ENCODE measurements at places on chromosomes 4 and X.

- no peak for DNase-seq
Observed at GRCh38 chr4:63619771-63620170, 789.5 kb downstream of the TECRL start.

- no peak for DNase-seq
Observed at GRCh38 chr4:154517591-154517990, 26.0 kb upstream of the DCHS2 start.

DNA sequence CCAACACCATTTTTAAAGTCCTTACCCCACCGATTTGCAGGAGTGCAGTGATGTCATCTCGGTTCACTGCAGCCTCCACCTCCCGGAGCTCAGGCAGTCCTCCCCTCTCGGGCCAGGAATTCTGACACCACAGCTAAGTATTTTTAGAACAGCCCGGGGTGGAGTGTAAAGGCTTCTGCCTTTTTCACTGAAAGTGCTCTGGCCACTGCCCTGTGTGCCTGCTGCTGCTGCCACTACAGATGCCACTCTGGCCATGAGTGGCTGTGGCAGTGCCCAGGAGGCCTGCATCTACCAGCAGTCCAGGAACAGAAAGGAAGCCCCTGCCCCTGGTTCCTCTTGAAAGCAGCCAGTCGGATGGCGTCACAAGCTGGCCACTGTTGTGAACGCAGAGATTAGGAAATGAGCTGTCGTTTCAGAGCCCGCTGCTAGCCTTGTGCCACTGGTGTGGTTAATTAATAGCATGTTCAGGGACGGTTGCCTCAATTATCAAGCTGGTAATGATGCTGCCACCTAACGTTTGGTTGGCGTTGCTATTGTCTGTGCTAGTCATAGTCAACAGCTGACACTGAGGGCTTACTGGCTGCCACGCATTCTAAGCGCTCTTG, 23.6 kb upstream of the TBC1D14 start:
- DNase-seq = no peak

DNA sequence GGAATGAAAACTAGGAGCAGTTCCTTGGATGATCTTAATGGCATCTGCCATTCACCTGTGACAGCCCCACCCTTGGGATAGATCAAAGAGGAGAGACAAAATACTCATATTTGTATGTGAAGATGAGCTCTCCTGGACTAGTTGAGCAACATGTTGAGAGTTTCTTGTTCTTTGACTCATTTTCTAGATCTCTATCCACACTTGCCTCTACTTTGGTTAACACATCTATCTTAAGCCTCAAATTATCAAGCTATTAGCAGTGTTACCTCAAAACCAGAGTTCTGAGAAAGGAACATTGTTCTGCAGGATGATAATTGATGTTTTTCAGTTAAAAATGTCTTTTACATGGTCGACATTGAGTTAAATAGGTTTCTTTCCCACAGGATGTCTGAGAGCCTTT, 94.2 kb upstream of the TEX13D start:
- DNase-seq = no peak

DNA sequence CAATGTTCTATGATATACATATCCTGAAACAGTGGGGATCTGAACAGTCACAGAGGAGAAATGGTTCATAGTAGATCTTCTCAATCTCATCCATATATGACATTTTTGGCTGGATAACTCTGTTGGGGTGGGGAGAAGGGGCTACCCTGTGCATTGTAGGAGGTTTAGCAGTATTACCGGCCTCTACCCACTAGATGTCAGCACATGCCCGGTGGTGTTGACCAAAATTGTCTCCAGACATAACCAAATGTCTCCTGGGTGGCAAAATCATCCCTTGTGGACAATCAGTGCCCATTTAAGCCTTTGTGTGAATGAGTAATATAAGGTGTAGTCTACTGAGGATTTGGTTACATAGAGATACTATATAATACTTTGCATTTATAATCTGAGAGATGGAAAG, 89.9 kb downstream of the PLS3 start:
- DNase-seq = peak; percentile 1

DNA sequence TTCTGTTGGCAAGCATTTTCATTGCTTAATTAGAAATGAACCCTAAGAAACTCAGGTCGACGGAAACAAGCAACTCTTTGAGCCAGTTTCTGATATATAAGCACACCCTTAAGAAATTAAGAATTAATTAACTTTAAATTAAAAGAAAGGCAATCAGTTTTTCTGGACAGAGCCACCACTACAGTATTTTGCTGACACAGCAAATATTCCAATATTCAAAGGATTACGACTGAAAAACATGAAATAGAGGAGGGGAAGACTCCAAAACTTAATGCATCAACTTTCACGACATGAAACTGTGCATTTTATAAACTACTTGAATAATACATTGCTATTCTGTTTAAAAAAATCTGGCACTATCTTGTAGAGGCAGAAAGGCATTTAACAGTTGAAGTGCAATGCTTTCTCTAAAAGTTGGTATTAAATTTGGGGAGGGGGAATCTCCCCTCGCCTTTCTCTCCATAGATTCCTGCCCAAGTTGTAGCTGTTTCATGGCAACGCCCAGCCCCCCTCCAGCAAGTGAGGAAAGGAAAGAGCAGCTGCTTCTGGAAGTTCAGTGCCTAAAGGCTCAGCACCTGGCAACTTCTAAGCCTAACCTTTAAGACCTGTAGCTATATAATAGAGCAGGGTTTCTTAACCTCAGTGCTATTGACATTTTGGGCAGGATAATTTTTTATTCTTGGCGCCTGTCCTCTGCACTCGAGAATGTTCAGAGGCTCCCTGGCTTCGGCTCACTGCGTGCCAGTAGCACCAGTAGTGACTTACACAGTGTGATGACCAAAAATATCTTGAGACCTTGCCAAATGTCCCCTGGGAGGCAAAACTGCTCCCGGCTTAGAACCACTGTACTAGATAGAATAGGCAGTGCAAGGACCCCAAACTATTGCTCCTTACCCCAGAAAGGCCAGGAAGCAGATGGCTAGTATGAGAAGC, 6.7 kb upstream of the ZCCHC18 start:
- no peak for DNase-seq

DNA sequence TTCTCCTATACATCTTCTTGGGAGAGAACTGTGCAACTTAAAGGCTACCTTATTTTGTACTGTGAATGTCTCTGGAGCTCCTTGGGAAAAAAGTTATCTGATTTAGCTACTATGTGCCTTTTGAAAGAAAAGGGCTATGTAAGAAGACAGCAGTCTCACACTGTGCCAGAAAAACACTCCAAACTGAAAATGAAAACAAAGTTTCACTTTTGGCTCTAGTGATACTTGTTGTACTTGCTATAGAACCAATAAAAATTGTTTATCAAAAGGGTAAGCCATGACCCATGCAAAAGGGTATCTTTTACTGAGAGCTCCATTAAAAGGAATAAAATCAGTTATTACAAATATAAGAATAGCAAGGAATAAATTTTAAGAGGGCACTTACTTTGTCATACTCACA, 2270.0 kb downstream of the ARAP2 start:
- DNase-seq = no peak

GRCh38 chr4:169098532-169098931, 88.5 kb upstream of the CBR4 start:
- DNase-seq = no peak

DNA sequence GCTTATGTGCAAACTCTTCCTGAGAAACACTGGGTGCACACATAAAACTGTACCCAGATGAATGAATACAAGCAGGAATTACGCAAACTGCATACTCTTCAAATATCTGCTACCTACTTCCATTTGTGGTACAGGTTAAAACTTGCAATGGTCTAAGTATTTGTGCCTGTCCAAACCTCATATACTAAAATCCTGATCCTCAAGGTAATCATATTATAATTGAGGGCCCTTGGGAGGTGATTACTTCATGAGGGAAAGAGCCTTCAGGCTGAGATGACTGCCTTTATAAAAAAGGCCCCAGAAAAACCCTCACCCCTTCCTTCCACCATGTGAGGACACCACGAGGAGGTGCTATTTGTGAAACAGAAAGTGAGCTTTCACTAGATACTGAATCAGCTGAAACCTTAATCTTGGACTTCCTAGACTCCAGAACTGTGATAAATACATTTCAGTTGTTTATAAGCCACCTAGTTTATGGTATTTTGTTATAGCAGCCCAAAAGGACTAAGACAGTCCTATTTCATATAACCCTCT, 1977.2 kb downstream of the PCDH7 start:
- DNase-seq = no peak

- no peak for DNase-seq
Observed at GRCh38 chr4:15526924-15527592, 57.4 kb downstream of the CC2D2A start.

DNA sequence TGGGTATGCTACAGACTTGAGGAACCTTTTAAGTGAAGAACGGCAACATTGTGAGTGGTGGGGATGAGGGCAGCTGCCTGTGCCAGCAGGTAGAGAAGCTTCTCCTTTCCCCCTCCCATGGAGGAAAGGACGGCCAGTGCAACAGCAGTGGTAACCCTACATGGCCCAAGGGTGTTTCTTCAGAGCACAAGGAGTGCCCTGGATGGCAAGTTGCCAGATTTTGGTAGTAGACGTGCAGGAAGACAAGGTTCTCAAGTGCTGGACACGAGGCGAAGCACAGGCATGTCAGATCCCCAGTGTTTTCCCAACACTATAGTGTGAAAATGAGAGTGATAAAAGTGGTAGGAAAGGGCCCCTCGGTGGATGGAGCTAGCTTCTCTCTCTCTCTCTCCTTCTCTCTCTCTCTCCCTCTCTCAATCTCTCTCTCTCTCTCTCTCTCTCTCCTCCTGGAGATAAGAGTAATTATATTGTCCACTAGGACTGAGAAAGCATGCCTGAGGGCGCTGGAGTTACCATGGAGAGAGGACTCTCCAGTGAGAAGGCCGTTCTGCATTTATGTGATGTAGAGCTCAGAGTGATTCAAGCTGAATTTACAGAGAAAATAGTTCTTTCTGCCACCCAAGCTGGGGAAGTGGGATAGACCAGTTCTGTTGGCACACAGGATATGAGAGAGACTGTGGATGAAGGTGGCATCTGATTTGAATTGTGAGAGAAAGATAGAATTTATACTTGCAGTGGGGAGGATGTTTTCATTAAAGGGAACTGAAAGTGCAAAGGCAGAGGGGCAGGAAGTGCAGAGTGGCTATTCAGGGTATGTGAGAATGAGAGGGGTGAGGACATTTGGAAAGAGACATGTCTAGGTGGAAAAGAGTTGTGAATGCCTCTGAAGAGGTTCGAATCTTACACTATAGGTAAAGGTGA, 25.7 kb upstream of the TRPC3 start:
- no peak for DNase-seq

- no peak for DNase-seq
Observed at GRCh38 chr4:177517862-177518261, 75.6 kb upstream of the AGA start.

- DNase-seq = no peak
Observed at GRCh38 chrX:38277802-38278201, 49.5 kb downstream of the RPGR start.

GRCh38 chr4:173024203-173024602, 144.4 kb upstream of the GALNT7 start:
- no peak for DNase-seq

GRCh38 chr4:21835712-21836111, 112.9 kb downstream of the KCNIP4 start:
- no peak for DNase-seq

GRCh38 chr4:186570193-186570996, 15.0 kb upstream of the MTNR1A start:
- DNase-seq = no peak

DNA sequence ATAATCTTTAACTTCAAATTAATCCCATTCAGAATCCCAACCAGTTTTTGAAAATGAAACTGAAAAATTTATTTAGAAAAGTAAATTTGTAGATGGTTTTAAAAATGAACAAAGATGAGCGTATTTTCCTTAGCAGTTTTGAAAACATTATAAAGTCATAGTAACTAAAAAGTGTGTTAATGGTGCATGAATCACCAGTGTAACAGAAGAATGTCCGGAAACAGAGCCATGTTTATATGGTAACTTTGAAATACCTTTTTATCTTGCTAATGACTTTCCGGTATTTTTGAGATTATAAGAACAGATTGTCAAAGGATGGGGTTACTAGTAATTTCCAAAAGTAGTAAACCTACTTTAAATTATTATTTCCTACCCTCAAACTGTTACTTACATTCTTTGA, 145.9 kb downstream of the IRS4 start:
- DNase-seq = no peak

- DNase-seq = no peak
Observed at GRCh38 chr4:99404595-99405287, 30.4 kb downstream of the ADH7 start.

DNA sequence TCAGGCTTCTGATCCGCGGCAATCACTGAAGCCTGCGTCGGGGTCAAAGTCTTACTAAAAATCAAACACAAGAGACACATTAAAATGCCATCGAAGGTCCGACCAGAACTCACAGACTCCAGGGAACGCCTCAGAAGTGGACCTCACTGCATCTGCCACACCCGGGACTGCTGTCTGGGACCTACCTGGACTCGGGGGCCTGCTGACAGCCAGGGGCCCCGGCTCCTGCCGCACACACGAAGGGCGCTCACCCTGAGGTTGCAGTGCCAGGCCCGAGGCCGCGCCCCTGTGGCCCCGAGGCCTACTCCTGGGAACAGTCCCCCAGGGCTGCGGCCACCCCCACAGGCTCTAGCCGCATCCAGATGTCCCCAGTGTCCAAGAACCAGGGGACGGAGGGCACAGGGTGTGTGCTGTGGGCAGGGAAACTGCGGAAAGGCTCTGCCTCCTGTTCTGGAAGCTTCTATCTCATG, 7.4 kb downstream of the CTBP1 start:
- no peak for DNase-seq

DNA sequence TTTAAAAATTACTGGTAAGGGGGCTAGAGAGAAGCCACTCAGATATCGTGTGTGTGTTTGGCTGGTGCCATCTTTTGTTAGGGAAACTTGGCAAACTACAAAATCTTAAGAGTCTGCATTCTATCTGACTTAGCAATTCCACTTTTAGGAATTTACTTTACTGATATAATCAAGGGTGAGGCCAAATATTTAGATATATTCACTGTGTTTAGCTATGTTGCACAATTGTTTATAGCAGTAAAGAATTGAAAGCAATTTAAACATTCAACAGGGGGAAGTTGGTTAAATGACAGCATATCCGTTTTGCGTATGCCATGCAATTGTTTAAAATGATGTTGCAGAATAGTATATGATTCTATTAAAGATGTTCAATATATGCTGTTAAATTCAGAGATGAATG, 6.4 kb upstream of the HERC3 start:
- no peak for DNase-seq

DNA sequence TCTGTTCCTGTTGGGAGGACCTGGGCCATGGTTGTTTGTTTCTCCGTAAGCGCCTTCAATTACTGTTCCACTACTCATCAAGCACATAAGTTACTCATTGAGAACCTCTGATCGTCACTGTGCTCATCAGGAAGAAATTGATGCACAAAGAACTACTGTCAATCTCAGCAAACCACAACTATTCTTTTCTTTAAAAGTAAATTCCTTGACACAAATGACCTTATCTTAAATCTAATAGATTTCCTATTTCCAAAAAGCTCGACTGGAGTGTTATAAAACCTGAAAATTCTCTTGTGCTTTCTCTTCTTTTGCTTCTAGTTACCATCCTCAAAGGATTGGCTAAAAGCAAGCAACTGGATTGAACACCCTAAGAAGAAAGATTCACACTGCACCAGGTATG, at the start of gene MUC7:
TSS of gene MUC7 (plus strand) at position 301 of the 400 bp plus-strand sequence. CDS start 1,825 bp downstream, outside the sequence.
- DNase-seq = no peak
